Stromal cell of bone marrow (primary cell): ENCODE measurements at places on chromosomes 1 and 21.

- no peak for DNase-seq
Observed at GRCh38 chr1:79694241-79694640, 687.7 kb upstream of the ADGRL4 start.

DNA sequence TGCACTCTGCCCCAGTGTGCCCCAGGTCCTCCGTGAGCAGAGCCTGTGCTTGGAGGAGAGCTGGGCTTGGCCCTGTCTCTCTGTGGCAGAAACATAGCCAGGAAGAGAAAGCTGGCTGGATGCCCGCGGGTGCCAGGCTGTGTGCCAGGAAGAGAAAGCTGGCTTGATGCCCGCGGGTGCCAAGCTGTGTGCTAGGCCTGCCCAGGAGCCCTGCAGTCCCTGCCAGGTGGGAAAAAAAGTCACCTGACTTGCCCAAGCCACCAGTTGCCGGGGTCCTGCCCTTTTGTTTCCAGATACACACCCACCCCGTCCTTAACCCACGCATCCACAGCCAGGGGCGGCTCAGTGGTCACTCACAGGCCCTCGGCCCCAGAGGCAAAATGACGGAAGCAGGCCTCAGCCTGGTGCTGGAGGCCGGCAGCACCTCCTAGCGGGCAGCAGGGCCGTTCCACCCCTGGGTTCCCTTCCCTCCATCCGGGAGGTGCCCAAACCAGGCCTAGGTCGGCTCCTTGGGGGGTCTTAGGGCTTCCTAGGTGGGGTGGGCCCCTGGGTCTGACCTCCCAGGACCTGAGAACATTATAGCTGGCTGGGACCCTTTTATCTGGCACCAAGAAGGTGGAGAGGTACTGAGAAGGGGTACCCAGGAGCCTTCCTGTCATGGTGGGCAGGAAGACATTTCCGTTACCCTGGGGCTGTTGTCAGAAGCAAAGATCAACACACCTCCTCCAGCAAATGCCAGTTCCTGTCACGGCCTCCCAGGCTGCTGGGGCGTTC lies 9.1 kb downstream of the ITGB2 start:
- DNase-seq = no peak

DNA sequence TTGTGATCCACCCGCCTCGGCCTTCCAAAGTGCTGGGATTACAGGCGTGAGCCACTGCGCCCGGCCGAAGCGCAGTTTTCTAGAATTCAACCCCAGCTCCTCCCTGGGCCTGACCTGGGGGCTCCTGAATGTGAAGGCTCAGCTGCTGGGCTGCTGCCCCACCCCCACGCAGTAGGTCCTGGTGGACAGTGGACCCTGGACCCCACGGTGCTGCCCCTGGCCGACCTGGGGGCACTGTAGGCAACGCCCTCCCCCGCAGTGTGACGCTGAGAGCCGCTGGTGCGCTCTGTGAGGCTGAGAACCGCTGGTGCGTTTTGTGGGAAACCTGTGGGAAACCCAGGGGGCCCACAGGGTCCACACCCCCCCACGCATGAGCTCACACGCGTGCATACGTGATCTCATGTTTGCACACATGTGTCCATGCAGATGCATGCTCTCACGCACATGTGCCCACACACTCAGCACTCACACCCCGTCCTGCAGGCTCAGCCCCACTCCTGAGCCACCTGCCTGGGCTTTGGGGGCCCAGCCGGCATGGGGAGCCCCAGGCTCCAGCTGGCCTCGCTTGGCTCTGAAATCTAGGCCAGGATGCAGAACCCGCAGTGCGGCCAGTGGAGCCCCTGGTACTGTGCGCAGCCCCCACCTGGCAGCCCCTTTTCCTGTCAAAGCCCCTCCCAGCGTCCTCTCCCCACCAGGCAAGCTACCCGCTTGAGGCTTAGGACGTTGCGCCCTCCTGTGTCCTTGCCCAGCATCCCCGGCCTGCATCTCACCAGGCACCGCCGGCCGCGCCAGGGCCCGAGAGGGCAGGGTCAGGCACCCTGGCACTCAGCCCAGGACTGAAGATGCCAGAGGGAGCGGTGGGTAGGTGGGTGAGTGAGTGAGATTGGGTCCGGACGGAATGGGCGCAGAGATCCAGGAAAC lies 67.7 kb downstream of the COL18A1 start:
- no peak for DNase-seq

DNA sequence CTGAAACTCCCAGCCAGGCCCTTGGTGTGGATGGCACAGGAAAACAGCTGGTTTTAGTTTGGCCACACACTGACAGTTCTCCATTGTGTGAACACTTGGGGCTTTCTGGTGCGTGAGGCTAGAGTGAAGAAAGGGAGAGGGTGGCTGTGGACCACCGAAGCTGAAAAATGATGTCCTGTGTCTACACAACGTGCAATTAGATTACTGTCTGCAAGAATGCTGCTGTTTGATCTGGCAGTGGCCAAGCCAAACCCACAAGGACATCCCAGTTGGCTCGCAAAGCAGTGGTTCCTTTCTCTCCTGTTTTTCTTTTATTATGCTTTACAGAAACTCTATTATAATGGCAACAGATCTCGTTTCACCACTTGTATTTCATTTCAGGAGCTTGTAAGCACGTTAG lies 58.9 kb downstream of the ERG start:
- DNase-seq = no peak

DNA sequence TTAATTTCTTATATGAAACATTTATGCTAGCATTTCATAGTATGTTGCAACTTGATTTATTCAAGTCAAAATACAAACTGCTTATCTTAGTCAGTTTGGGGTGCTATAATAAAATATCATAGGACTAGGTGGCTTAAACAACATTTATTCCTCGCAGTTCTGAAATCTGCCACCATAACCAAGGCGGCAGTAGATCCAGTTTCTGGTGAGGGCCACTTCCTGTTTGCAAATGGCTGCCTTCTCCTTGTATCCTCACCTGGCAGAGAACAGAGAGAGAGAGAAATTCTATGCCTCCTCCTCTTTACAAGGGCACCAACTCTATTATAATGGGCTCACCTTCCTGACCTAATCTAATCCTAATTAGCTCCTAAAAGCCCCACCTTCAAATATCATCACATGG lies 76.1 kb upstream of the RGS2 start:
- DNase-seq = no peak

DNA sequence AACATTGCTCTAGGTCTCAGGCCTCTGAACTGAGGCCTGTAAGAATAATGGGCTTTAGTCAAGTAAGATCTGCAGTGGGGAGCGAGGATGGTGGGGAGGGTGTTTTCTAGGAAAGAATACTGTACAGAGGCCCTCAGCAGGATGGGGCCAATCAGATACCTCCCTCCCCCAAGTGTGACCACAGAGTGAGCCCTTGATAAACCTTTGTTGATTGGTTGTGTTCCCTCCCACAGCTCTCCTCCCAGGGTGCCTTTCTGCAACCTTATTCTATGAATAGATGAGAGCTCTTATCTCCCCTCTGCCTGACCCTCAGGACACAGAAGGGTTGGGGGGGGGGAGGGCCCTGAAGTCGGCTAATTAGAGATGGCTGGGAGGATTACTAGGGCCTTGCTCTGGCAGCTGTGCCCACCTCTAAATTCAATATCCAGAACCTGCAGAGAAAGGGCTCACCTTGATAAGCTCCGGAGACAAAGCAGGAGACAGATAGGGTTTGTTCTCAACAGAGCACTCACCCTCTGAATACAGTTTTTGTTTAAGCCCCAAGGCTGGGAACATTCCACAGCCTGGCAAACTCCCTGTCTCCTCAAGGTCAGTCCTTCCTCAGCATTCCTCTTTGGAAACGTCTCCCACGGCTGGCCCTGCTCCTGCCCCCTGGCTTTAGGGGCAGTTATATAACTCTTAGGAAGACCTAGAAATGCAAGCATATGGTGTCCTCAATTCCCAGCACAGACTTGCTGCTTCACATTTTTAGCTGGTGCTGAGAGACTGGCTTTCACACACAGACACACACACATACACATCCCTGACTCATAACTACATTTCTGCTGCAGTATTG lies 42.9 kb downstream of the ATP1A1 start:
- no peak for DNase-seq

DNA sequence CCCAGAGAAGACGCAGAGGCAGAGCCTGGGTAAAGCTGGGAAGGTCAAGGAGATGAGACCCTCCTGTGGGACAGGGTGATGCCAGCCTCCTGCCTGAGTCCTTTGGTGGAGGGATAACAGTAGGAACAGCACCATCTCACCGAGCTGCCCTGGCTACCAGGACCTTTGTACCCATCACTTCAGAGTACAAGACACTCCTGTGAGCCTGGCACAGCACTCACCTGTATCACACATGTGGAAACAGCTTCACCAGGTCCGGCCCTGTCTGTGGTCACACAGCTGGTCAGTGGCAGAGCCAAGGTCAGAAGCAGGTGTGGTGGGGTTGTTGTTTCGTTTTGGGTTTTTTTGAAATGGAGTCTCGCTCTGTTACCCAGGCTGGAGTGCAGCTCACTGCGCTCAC lies 5.0 kb upstream of the TMEM200B start:
- DNase-seq = no peak

DNA sequence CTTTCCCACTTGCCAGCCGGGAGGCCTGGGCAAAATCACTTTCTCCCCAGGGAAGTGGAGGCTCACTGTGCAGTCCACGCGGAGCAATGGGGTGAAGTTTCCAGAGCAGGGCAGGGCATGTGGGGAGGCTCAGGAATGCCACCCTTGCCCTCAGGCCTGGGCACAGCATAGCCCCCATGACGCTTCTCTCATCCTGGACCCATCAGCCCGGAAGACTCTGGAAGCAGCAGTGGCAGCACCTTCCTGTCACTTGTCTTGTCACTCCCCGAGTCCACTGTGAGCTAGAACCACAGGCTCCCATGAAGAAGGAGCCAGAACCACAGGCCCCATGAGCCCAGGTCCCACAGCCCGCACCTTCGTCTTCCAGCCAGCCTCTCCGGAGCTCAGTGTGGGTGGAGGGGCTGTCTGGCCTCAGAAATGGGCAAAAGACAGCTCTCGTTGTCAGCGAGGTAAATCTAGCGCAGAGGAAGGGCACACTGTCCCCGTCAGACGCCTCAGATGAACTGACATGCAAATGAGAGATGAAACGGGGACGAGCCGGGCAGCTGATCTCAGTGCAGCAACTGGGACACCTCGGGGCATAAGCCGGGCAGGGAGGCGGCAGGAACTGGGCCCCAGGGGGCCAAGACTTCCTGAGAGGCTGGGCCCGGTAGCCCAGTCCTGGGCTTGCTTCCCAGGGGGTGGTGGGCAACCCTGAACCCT lies 6.1 kb downstream of the PDE9A start:
- DNase-seq = no peak

DNA sequence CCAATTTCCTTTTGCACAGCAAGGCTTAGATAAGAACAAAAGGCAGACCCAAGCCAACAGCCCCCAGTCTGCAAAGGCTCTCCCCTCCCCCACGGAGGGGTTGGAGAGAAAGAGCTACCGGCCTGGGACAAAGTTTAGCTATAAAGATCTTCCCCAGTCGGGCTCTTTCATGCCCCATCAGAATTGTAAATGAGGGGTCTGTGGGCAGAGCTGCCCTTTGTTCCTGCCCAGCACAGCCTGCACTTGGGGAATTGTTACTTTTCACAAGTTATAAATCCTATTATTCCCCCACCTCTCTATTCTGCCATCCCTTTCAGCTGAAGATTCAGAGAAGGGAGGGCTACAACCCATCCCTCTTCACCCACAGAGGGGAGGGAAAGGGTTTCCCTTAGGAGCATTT lies 3.5 kb downstream of the MYCL start:
- DNase-seq = no peak

GRCh38 chr1:212285685-212286555 lies 710 bp downstream of the PPP2R5A start:
- DNase-seq = peak; percentile 26

DNA sequence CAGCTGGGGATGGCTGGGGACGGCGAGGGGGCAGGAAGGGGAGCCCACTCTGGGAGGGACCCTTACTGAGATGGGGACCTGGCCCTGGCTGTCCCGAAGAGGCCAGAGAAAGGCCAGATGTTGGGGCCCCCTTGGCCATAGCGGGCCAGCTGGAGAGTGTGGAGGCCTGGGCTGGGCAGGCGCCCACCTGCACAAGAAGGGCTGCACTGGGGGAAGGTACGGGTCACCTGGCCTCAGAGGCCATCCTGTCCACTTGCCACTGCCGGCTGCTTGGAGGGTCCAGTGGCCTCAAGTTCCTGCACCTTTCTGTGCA lies 5.0 kb upstream of the PLCH2 start:
- DNase-seq = no peak

DNA sequence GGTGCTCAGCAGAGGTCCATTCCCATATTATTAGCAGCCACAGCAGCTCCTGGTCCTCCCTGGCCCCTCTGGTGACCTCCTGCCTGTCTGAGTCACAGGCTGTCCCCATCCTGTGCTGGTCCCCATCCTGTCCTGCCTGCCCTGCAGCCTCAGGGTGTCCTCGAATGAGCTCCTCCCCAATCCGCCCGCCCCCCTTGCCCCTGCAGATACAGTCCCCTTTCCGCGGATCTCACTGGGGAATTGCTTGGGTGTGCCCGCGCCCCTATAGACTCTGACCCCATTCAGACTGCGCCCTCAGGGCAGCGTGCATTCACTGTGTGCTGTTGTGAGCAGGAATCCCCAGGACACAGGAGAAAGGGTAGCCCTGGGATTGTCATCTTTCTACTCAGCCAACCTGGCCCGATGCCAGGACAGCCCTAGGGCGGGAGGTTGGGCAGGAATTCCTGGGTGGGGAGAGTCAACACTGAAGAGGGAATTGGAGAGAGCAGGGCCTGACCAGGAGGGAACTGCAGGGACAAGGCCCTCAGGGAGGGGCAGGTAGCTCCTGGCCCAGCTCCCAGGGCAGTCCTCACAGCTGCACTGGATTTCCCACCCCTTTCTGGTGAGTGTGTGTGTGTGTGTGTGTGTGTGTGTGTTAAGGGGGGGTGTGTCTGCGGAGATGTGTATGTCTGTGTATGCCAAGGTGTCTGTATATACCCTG lies 1.1 kb upstream of the GUCA2A start:
- DNase-seq = no peak

GRCh38 chr1:46130606-46131005 lies 1.8 kb downstream of the PIK3R3 start:
- no peak for DNase-seq

- DNase-seq = no peak
Observed at GRCh38 chr1:40245686-40246085, 2.1 kb upstream of the TMCO2 start.

- no peak for DNase-seq
Observed at GRCh38 chr1:180594723-180595122, 36.0 kb downstream of the OVAAL start.

GRCh38 chr1:116258668-116259419 lies 114.2 kb upstream of the ATP1A1 start:
- DNase-seq = no peak

- no peak for DNase-seq
Observed at GRCh38 chr1:229889031-229889517, 178.0 kb upstream of the GALNT2 start.

GRCh38 chr1:1573843-1574720 lies 581 bp downstream of the SSU72 start:
- DNase-seq = peak; percentile 38

GRCh38 chr1:201460814-201461644 lies 8.0 kb downstream of the PHLDA3 start:
- peak; percentile 96 for DNase-seq

GRCh38 chr1:247298124-247298481 lies 33.6 kb downstream of the ZNF496 start:
- DNase-seq = no peak
